ENCODE measurements at places on chromosomes 2 and 18.

DNA sequence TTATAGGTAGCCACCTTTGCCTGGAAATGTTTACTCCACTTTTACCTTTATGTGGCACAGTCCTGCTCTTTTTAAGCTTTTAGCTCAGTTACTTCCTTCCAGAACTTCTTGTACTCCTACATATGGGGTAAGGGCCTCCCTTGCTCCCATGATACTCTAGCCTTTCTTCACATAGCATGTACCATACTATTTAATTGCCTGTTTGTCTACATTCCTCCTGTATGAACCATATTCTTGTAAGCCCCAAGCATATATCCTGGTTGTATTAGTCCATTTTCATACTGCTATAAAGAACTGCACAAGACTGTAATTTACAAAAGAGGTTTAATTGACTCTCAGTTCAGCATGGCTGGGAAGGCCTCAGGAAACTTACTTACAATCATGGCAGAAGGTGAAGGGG lies 90.6 kb upstream of the VWC2L start:
- DNase-seq = no peak

- no peak for DNase-seq
These were observed 16.7 kb downstream of the MAP3K2 start for GRCh38 chr2:127371037-127371436.

GRCh38 chr2:10901160-10901939 lies 10.4 kb upstream of the KCNF1 start:
- DNase-seq = no peak

DNA sequence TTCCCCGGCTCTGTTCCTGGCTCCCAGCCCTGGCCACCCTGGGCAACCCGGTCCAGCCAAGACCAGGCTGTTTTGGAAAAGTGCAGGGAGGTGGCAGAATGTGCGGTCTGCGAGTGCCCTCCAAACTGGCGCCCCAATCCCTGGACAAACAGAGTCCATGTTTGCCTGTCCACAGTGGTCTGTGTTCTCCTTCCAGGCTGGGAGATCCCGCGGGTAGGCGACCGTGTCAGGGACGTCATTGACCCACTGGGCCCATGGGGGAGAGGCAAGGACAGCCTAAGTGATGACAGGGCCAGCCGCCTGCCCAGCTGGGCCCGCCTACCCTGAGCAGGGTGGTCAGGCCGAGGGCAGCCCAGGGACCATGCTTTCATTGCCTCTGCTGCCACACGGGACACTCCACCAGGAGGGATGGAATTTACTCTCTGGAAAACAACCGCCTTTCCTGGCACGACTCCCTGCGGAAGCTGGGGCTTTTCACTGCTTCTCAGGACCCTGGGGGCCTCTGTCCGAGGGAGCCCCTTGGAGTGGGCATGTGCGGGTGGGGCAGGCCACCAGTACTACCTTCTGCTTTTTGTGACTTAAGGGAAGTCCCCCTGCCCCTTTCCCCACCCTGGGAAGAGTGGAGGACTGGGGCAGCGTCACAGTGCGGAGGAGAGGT lies 20.1 kb downstream of the CYP26B1 start:
- DNase-seq = no peak

DNA sequence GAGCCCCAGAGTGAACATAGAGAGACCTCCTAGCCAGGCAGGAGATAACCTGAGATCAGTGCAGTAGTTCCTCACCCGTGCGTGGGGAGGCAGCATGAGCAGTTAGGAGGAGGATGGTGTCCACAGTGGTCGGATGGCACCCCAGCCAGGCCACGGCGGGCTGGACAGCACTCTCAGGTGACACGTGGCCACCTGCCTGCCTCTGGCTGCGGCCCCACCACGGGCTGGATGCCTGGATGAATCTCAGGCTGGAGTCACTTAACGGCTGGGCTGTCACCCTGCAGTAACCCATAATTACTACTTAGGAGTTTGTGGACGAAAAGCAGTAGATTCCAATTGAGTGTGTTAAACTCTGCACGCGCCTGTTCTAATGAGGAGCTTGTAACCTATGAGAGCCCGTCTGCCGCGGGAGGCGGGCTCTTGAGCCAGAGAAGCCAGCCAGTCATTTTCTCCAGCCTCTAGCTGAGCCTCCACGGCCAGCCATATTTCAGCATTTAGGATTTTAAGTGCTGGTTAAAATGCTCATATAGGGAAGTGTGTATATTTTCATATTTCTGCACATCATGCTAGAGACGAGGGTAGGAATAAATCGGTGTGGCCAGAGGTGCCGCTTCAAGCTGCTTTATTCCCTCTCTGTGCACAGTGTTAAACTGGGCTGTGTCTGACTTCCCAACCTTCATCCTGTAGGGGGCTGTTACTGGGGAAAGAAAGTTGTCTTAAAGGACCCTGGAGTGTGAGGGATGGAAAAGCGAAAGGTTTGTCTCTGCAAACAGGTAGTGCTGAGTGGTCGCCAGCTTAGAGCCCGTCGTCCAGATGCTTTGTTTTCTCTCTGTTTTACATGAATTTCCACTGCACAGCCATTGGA lies 144.0 kb downstream of the GLI2 start:
- no peak for DNase-seq

GRCh38 chr2:167504061-167504460 lies 615.8 kb downstream of the XIRP2 start:
- no peak for DNase-seq

- DNase-seq = no peak
These were observed 212.6 kb downstream of the PMAIP1 start for GRCh38 chr18:60112369-60112768.

- no peak for DNase-seq
These were observed 148.2 kb downstream of the RND3 start for GRCh38 chr2:150339282-150339681.

DNA sequence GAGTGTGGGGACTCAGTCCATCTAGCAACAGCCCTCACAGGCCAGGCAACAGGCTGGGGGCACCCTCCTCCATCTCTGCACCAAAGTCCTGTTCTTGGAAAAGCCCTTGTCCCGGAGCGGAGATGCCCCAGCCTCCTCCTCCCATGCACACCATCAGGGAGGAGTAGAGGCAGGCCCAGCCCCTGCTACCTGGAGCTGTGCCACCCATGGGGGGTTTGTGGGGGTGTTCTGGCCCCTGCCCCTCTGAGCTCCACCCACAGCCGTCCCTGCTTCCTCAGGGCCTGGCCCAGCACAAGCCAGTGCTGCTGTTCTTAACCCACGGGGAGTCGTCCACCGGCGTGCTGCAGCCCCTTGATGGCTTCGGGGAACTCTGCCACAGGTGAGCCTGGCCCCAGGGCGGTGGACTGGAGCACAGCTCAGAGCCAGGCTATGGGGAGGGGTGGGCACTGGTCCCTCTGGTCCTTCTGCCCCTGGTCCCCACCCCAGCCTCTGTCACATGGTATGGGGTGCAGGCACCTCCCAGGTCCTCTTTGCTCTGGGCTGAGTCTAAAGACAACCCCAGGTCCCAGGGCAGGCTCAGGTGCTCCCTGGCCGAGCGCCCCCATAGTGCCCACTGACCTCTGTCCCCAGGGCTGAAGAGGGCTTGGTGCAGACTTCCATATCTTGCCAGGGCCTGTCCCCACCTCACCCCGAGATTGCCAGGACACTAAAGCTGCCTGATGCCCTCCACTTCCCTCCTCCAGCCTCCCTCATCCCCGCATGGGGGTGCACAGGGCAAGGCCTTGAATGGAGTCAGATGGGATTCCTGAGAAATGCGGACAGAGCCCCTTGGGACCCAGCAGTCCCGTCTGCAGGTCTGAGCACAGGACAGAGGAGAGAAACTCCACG lies 2.7 kb downstream of the AGXT start:
- no peak for DNase-seq

Measured in activated naive CD4-positive, alpha-beta T cell (primary cell).